ENCODE measurements at places on chromosomes 11 and 22.

- DNase-seq = no peak
Measured at GRCh38 chr11:45048313-45048841, 97.7 kb upstream of the TP53I11 start.

- no peak for DNase-seq
Measured at GRCh38 chr11:91854780-91855179, 369.8 kb upstream of the FAT3 start.

- DNase-seq = no peak
Measured at GRCh38 chr11:47394050-47394321, 14.4 kb upstream of the SLC39A13 start.

DNA sequence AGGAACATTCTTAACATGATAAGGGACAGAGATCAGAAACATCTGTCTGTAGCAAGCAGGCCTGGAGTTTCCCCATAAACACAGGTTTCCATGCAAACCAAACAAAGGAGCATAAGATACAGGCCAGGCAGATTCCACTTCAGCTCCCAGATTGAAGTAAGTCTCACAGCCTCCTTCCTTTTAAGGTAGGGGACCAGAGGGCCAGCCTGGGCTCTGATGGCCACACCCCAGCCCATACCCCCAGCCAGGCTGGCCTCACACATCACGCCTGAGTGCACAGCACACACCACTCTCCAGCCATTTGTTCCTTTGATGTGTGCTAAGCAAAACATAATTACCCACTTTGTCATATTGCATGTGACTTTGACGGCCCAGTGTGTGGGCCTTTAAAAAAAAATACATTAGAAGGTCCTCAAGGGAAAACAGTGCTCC is 518.7 kb downstream of the NTM start:
- no peak for DNase-seq

DNA sequence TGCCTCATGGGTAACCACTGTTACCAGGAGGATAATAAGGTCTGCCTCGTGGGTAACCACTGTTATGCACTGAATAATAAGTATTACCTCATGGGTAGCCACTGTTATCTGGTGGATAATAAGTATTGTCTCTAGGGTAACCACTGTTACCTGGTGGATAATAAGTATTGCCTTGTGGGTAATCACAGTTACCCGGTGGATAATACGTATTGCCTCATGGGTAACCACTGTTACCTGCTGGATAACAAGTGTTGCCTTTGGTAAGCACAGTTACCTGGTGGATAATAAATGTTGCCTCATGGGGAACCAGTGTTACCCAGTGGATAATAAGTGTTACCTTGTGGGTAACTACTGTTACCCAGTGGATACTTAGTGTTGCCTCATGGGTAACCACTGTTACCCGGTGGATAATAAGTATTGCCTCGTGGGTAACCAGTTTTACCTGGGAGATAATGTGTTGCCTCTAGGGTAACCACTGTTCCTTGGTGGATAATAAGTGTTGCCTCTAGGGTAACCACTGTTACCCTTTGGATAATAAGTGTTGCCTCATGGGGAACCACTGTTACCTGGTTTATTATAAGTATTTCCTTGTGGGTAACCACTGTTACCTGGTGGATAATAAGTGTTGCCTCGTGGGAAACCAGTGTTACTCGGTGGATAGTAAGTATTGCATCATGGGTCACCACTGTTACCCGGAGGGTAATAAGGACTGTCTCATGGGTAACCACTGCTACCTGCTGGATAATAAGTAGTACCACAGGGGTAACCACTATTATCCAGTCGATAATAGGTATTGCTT is 10.6 kb upstream of the NXPE4 start:
- no peak for DNase-seq

- no peak for DNase-seq
Measured at GRCh38 chr11:82829101-82829500, 71.1 kb downstream of the PRCP start.

- no peak for DNase-seq
Measured at GRCh38 chr11:43545610-43546009, 134.9 kb upstream of the HSD17B12 start.

DNA sequence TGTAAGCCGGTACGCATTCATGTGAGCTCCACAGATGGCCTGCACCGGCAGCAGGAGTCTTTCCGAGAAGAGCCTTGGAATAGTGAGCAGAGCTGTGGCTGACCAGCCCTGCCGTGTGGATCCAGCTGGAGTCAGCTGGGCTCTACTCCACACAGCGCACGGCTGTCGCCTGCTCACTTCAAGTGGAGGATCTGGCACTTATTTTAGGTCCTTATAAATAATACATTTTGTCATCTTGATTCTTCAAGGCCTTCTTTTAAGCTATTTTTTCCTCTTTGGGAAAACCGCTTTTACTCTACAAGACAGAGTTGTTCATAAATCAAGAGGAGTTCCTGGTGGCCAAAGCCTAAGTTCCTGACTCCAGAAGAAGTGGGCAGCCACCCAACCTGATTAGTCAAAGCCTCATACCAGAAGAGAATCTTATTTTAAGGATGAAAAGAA is 93.8 kb downstream of the KCNC1 start:
- no peak for DNase-seq

GRCh38 chr22:24994070-24994763 is 41.7 kb downstream of the KIAA1671 start:
- DNase-seq = peak; percentile 80

All from LoVo (cell line).